NCI-H1417 (cell line): ENCODE measurements at places on chromosomes 11 and 22.

DNA sequence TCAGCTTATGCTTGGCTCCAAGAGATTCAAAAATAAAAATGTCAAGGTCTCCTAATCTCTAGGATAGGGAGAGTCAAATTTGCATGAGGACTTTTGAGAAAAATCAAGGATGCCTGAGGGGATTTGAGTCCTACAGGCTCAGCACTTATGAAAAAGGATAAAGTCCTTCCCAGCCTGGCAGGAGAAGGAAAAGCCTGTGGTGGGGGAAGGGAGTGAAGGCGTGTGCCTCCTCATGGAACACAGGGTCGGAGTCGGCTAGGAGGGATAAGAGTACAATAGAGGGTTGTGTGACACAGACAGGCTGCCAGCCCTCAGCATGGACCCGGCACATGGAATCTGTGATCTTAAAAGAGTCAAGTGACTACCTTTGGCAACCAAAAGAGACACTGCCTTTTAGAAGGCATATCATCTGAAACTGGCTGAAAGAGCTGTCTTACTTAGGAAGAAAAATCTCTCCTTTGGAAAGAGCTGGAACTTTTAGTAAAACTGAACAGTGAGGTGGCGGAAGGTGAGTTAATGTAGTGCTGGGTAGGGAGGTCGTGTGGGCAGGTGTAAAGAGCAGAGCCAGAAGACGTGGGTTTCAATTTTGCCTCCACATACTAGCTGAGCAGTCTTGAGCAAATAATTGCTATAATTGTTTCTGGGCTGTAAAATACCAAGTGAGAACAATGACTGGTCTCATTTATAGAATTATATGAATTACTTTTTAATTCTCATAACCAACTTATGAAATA is 58.8 kb upstream of the RDX start:
- DNase-seq = no peak

- no peak for DNase-seq
These were observed 128.4 kb downstream of the FAM76B start for GRCh38 chr11:95661162-95661561.

DNA sequence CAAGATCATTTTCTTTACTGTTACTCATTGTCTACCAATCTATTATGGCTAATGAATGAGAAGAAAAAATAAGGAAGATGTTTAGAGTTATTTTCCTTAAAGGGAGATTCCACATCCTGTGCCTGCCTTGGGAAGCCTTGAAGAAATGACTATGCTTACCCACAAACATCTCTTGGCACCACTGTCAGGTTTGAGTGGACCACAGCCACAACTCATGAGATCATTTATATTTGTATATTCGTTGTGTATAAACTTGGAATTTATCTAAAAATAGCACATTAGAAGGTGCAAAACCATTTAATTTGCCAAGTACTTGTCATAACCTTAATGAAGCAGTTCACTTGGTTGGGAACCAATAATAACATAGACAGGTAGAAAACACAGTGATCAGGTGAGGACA is 740.8 kb downstream of the DLG2 start:
- DNase-seq = no peak

DNA sequence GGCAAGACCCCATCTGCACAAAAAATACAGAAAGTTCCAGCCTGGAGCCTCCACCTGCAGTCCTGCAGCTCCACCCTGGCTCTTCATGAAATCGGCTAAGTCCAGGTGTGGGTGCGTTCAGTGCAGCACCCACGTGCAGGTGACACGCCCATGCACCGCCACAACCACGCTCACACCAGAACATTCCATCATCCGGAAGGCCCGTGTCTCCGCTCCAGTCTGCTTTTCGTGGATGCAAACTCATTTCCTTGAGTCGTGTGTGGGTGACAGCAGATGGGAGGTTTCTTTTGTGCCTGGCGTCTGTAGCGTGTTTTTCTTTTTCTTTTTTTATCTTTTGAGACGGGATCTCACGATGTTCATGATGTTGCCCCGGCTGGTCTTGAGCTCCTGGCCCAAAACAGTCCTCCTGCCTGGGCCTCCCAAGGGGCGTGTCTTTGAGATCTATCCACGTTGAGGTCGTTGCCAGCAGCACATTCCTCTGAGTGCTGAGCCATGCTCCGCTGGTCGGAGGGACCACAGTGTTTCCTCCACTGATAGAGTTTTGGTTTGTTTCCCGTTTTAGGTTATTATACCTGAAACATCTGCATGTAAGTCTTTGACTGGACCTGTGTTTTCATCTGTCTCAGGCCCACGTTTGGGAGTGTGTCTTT is 7.2 kb downstream of the PTDSS2 start:
- DNase-seq = no peak

GRCh38 chr11:87463486-87464102 is 425.9 kb downstream of the TMEM135 start:
- DNase-seq = peak; percentile 82

DNA sequence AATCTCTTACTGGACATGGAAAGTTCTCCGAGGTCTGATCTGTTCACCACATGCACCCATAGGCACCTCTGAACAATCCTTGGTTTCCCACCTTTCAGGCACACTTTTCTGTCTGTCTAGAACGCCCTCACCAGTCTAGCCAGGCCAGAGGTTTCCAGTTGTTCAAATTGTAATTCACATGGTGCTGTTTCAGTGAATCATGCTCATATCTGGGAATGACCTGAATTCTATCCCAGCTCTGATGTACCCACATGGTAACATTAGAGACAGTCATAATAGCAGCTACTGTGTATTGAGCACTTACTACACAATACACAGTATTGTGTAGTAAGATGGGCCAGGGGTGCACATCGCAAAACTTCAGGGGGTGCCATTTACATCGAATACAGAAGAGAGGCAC is 138.2 kb downstream of the COMMD9 start:
- DNase-seq = no peak

DNA sequence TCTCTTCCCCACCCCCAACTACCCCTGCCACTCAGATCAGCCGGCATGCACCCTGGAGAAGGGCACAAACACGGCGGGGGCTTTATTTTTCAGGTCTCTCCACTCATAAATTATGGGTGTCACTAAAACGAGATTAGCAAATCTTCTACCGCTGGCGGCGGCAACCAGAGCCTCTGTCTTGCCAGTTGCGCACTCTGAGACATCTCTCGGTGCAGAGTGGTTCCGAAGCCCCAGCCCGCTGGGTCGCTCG is 125.3 kb upstream of the C11orf58 start:
- DNase-seq = peak; percentile 61

GRCh38 chr11:134229126-134229790 is 4.8 kb downstream of the VPS26B start:
- no peak for DNase-seq

GRCh38 chr11:64129403-64129802 is 36.5 kb downstream of the MACROD1 start:
- no peak for DNase-seq

DNA sequence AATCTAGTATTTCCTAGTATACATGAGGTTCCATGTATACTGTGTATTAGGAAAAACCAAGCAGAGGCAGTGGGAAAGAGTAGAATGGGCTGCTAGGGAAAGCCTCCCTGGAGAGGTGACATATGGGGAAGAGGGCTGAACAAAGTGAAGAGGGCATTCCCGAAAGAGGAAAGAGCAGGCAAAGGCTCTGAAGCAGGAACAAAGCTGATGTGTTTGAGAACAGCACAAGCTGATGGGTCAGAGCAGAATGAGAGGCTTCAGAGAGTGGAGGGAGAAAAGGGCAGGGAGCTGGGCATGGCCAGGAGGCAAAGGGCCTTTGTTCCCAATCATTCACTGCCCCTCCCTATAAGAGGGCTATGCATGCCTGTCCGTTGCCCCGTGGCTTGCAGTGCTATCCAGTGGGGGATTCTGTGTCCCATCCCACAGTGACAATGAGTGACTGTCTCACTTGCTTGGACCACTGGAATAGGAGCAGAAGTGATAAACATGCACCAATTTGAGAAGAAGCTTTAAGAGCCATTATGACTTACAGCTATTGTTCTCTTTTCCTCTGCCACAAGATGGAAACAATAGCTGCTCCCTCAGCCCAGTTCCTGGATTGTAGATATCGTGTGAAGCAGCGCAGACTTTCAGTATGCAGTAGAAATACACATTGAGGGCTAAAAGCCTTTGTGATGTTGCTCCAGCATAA is 39.6 kb downstream of the GALNT18 start:
- peak; percentile 2 for DNase-seq

DNA sequence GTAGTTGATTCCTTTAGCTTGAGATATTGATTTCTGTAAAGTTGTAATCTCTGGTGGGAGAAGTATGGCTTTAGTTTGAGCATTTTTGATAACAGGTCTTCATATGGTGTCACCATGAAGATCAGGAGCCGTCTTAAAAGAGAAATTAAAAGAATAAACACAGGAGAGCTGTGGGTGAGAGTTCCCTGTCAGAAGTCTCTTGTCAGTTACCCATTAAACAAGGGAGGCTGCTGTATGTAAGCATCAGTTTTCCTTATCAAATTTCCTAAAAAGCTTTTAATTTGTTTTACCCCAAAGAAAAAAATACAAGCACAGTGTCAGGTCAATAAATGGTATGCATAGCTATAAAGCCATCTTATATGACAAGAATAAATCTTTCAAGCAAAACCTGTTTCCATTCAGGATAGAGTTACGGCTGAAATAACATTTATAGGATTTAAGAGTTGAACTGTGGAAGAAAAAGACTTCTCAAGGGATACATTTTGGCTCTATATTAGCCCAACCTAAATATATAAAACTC is 767.5 kb downstream of the JRKL start:
- no peak for DNase-seq

DNA sequence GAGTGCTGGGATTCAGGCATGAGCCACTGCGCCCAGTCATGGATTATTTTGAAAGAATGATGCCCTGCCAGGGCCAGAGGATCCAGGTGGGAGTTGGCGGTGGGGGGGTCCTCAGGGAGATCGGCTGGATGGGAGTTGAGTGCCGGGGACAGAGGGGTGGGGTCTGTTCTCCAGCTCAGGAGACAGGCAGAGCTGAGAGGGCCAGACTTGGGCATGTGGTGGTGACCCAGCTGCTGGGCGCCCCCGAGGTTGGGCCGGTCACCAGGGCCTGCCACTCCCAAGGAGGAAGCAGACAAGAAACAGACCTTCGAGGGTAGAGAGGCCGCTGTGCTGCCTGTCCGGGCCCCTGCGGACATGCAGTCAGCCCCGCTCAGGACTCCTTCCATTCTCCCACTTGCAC is 11.8 kb upstream of the PRODH start:
- DNase-seq = no peak

GRCh38 chr11:1837171-1838076 is 1.4 kb upstream of the TNNI2 start:
- no peak for DNase-seq

- no peak for DNase-seq
These were observed 80.1 kb downstream of the INSC start for GRCh38 chr11:15194671-15195415.

DNA sequence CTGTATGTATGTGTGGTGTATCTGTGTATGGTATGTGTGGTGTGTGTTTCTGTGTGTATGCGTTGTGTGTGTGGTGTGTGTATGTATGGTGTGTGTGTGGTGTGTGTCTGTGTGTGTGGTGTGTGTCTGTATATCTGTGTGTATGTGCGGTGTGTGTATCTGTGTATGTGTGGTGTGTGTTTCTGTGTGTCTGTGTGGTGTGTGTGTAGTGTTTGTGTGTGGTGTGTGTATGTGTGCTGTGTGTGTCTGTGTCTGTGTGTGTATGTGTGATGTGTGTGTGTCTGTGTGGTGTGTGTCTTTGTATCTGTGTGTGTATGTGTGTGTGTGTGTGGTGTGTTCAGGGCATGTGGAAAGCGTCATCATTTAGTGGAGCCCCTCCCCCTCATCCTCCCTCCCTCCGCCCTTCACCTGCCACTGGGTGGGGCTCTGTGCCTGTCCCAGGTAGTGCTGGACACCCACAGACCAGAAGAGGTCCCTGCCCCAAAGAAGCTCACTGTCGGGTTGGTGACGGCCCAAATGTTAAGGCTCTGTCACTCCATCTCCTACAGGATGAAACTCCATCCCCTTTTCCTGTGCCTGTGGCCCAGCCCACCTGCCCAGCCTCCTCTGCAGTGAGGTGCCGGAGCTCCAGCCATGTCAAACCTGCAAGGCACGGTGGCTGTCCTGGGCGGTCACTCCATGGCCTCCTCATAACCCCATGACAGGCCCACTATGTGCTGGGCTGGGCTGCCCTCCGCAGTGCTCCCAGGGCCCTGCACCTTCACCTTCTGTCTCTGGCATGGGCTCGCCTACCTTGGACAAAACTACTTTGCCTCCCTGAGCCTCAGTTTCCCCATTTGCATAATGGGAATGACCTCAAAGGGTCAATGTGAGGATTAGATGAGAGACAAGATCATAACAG is 23.4 kb upstream of the SHISAL1 start:
- DNase-seq = peak; percentile 10

DNA sequence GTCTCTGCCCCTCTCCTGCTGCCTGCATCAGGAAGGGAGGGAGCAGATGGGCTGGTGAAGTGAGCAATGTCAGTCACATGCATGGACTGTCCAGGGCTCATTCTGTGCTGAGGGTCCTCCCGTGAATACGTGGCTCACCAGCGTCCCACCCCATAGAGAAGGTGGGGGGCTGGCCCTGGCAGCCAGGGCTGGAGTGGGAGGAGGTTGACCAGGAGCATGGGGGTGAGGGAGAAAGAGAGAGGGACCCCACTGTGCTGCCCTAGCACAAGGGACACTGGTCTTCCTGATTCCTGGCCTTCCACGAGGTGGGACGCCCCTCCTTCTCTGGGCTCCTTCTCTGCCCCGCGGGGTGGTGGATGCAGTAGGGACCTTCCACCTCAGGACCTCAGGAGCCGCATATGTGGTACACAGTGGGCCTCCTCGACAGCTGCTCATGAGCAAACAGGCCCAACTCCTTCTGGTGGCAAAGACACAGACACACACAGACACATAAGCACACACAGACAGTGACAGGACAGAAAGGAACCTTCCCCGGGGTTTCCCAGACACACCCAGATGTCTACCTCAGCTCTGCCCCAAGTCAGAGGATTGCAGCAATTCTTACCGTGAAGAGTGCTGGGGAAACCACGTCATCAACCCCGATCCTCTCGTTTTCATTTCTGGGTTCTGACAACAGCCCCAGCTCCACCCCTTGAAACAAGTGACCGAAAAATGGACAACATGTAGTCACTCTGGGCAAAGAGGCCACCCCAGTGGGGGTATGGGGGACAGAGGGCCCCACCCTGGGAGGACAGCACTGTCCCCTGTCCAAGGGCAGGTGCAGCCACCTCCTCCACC is 3.6 kb upstream of the APOBEC3A start:
- DNase-seq = no peak

- no peak for DNase-seq
These were observed 225.0 kb upstream of the UBASH3B start for GRCh38 chr11:122430490-122430889.

GRCh38 chr11:43823316-43823715 is 57.3 kb upstream of the ALKBH3 start:
- no peak for DNase-seq

- DNase-seq = no peak
These were observed 2.3 kb upstream of the RHOD start for GRCh38 chr11:67054346-67054835.

DNA sequence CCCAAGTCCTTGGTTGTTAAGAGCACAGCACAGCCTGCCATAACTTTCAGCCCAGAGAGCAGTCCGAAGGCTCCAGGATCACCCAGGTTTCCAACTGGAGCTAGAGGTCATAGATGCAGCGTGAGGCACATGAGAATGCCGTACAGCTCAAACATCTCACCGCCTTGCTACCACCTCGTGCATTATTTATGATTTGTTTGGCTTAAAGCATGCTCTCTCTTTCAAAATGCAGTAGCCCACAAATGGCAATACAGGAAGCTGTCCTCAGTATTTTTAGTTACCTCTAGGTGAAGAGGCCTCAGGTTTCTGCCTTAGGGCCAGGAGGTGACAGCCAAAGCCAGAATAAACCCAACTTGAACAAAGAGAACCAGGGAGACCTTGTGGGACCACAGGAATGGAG is 14.4 kb downstream of the SCN3B start:
- no peak for DNase-seq
